ENCODE measurements at places on chromosomes 4 and X.

- no peak for DNase-seq
Measured at GRCh38 chrX:144040793-144041192, 156.9 kb downstream of the UBE2NL start.

- DNase-seq = peak; percentile 34
Measured at GRCh38 chr4:149980941-149981340, 97.3 kb upstream of the DCLK2 start.

GRCh38 chr4:4761128-4761982 lies 98.1 kb upstream of the MSX1 start:
- DNase-seq = no peak

DNA sequence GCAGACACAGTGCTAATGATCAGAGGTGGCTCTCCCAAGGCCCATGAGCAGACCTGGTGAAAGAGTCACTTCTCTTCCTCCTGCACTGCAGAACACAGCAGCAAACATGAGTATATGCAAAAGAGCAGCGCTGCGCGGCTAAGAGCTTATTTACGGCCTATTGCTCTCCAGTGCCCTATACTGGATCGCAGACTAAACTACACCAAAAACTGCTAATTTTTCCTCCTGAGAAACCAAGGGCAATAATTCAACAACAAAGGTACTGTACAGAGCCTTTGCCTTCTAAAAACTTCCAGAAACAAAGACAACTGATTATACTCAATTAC lies 702.5 kb downstream of the ARAP2 start:
- DNase-seq = no peak

- DNase-seq = no peak
Measured at GRCh38 chr4:122602277-122603142, 18.4 kb downstream of the IL21 start.

GRCh38 chr4:87213421-87214075 lies 6.9 kb downstream of the KLHL8 start:
- DNase-seq = no peak

All from stimulated activated CD4-positive, alpha-beta T cell treated with anti-CD3 and anti-CD28 coated beads, Interleukin-4, amount 100 ng/mL, for 48 hours (primary cell).